Stimulated activated memory B cell treated with anti-CD40 and anti-IgM and Interleukin-4, amounts not matched to agents 10 μg/mL and 1 μg/mL and 100 μg/mL, for 72 hours (primary cell): ENCODE measurements at places on chromosomes 7 and 10.

GRCh38 chr10:60444494-60445064 is 54.9 kb upstream of the ANK3 start:
- no peak for ATAC-seq

- peak; percentile 71 for ATAC-seq
Observed at GRCh38 chr10:69464801-69465401, 13.6 kb downstream of the TSPAN15 start.

- ATAC-seq: no peak
Observed at GRCh38 chr10:44234483-44234875, 150.4 kb downstream of the CXCL12 start.

DNA sequence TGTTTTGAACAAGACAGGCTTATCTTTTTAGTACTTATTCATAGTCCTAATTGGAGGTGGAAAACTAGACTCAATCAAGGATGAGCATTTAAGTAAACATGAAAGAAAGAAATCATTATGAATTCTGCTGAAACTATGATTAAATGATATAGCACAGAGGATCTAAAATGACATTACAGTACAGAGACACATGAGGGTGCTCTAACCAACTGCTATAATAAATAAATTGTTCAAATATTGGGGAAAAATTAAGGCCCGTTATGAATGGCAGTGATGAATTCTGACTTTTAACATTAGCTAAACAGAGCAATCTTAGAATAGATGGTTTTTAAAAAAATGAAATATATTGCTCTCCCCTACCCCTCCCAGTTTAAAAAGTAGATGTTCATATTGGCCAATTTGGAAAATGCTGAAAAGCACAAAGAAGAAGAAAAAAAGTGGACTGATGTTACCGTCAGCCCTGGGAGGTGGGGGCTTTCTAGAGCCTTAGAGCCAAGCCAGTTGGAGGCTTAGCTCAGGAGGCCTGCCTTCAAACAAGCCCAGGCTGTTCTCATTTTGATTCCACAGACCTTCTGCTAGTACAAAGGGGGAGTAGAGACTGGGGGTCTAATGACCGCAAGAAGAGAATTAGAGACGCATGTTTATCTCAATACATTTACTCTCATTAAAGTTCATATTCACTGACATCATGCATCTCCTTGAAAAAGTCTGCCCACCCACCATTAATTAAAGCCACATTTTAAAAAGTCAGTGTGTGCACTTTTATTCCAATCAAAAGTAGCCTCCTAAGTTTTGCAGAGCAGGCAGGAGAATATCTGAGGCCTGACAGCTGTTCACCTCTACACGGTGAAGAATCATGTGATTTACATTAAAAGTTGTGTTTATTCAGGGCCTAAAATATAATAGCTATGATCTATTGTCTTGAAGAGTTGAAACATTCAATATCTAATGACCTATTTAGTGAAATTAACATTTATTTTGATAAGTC is 10.0 kb downstream of the WNT2 start:
- ATAC-seq: no peak
